ENCODE measurements at places on chromosomes 1 and 21. TPM values are rescaled to one million over a fixed set of nuclear protein-coding genes. Genes with fewer than 3 reads are reported as not detected.

Gene MSTO1
- total RNA-seq: 44.4 TPM

Gene PRAMEF18
- not detected for total RNA-seq

Gene KRTAP19-5
- total RNA-seq: not detected

Gene TCHH
- total RNA-seq: 0.16 TPM

Gene HNRNPCL2
- not detected for total RNA-seq

Gene C1orf116
- 212 TPM for total RNA-seq

Gene RNU1-3
- total RNA-seq: 3,444 TPM

Gene LCE2B
- total RNA-seq: not detected

Gene PLXNA2
- total RNA-seq: 73.5 TPM

Gene PPFIA4
- total RNA-seq: 2.1 TPM

Gene SPATA21
- total RNA-seq: not detected

Gene SHC1
- total RNA-seq: 144 TPM

Gene RXFP4
- not detected for total RNA-seq

Gene OR2L8
- not detected for total RNA-seq

Gene ARHGEF10L
- total RNA-seq: 39.6 TPM

Gene LCE2C
- total RNA-seq: not detected

Gene CHI3L2
- 222 TPM for total RNA-seq

Gene C1orf216
- 15.3 TPM for total RNA-seq

Gene CA6
- total RNA-seq: not detected

Gene CDK18
- 30.1 TPM for total RNA-seq

Gene IL19
- not detected for total RNA-seq

Gene TAS1R1
- total RNA-seq: not detected

Gene MYBPH
- total RNA-seq: 1.3 TPM

Gene KLHL21
- 20.6 TPM for total RNA-seq

Gene S100A7
- total RNA-seq: not detected

Gene SPRR2B
- total RNA-seq: not detected

Gene FCMR
- 6.7 TPM for total RNA-seq

Gene TEX35
- not detected for total RNA-seq

Gene SPATA46
- total RNA-seq: not detected
